Fibroblast of skin of scalp (primary cell): ENCODE measurements at places on chromosomes 6 and 20.

DNA sequence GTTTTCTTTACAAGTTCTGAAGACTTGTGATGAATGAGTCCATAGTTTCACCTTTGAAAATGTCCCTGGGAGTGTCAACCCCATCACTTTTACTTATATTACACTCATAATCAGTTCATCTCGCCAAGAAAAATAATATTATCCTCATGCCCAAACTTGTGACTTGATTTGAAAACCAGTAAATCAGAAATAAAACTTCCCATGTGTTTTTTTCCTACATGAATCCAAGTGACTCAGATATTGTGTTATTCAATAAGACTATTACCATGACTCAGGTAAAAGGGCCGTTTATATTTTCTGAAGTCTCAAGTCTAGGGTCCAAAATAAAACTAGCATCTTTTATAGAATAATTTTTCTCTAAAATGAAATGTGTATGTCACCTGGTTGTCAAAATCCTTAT lies 15.8 kb upstream of the CYP24A1 start:
- DNase-seq, result no peak

DNA sequence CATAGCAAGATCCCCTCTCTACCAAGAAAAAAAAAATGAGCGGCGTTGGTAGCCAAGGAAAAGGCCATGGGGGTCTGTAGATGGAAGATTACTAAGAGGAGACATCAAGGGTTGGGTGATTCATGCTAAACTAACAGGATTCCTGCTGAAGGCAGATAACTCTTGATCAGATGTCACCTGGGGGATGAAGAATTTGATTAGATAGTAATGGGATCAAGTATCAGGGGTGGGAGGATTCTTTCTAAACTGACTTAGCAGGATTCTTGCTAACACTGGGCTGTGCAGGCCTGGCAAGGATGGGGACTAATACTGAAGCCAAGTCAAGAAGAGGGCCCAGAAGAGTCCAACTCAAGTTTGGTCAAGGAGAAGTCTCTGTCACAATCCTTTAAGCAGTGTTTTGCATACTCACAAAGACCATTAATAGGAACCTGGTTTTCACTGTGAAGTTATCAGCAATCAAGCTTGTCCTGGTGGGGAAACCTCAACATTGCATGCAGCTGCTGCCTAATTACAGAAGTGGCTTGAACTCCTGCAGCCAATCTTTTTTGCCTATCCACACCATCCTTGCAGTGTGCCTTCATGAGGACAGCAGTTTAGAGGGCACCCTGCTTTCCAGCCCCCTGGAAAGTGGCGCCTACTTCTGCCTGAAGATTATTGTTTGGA lies 61.3 kb downstream of the ANKRD6 start:
- DNase-seq, result no peak

GRCh38 chr6:143510991-143511891 lies at the start of gene FUCA2:
Gene FUCA2, minus strand, starts transcription at chr6:143511720. Its CDS starts 86 bp downstream, at chr6:143511634.
- peak; percentile 84 for DNase-seq

DNA sequence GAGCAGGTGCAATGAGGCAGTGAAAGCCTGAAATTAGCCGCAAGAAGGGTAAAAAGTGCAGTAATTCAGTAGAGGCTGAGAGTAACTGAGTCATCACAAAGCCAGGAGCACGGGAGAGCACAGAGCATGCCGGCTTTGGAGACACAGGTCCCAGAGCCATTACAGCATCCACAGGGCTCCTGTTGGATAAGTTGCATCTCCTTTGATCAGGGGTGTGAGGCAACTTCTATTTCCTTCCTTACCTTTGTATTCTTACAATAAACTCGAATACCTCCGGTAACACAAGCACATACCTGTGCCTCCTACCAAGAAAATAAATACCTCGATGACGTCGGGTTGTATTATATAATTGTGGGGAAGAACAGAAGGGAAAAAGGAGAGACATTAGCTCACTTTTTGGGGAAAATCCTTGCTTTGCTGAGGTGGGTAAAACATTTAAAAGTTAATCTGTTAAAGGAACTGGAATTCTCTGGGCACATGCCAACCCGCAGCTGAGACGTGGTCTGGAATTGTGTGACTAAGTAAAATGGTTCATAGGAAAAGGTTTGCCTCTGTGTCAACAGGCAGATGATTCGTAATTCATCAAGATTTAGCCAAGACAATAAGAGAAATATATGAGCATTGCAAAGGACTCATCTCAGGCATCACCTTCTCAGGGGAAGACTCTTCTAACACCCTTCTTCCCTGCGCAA lies 360.7 kb upstream of the ZFP64 start:
- peak; percentile 81 for DNase-seq

GRCh38 chr6:100271202-100271601 lies 193.5 kb downstream of the SIM1 start:
- DNase-seq, result no peak

DNA sequence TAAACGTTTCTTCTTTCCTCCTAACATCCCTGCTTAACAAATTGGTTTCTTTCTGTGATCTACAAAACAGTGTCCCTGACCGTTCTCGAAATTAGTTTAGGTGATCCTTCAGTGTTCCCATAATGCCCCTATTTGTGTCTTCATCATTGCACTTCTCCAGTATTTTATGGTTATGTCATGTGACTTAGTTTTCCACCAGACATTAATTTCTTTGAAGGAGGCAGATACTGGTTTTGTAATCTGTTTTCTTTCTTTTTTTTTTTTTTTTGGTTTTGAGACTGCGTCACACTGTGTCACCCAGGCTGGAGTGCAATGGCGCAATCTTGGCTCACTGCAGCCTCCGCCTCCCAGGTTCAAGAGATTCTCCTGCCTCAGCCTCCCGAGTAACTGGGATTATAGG lies 49.2 kb downstream of the FAM217A start:
- DNase-seq, result no peak

- DNase-seq, result peak; percentile 14
Measured at GRCh38 chr20:23782366-23782983, 31.7 kb upstream of the CST1 start.

- DNase-seq, result no peak
Measured at GRCh38 chr20:2874456-2874855, 1.2 kb downstream of the PTPRA start.

DNA sequence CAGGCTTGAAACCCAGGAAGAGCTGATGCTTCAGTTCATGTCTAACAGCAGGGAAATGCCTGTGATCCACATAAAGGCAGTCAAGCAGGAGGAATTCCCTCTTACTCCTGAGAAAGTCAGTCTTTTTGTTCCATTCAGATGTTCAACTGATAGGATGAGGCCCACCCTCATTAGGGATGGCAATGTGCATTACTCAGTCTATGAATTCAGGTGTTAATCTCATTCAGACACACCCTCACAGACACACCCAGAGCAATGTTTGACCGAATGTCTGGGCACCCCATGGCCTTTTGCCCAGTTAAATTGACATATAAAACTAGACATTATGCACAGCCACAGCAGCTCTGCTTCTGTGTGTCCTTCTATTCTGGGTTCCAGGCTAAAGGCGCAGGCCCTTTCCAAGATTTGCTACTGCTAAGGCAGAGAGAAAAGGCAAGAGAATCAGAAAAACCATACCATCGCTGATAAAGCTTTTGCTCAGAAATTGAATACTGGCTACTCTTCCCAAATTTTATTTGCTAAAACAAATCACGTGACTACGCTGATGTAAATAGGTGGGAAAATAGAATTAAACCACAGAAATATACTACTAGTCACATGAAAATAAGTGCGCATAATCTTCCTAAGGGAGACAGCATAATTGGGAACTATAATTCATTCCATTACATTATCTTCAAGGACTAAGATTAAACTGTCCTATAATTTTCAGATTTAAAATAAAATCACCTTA lies 625.0 kb upstream of the MAN1A1 start:
- no peak for DNase-seq

- no peak for DNase-seq
Measured at GRCh38 chr20:4192378-4193068, 177.2 kb upstream of the RNF24 start.

- DNase-seq, result peak; percentile 29
Measured at GRCh38 chr6:57102976-57103375, 13.0 kb downstream of the ZNF451 start.

GRCh38 chr20:57374931-57375651 lies 16.1 kb upstream of the RBM38 start:
- no peak for DNase-seq

DNA sequence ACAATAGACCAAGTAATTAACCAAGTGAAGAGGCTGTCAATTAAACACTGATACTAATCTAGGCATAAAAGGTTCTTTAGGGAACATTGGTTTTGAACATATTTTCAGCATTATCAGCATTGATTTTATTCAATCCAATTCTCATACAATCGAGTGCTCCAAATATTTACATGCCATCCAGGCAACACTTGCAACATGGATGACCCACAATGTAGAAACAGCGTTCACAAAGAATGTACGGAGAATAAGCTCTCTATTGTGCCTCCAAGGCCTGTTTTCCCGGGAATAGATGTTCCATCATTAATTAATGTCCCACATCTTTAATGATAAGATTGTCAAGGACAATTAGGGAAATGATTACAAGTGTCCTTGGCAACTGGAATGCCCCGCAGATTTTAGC lies 117.4 kb downstream of the RFX6 start:
- no peak for DNase-seq

GRCh38 chr20:36086767-36087166 lies 67.8 kb upstream of the EPB41L1 start:
- DNase-seq, result no peak

DNA sequence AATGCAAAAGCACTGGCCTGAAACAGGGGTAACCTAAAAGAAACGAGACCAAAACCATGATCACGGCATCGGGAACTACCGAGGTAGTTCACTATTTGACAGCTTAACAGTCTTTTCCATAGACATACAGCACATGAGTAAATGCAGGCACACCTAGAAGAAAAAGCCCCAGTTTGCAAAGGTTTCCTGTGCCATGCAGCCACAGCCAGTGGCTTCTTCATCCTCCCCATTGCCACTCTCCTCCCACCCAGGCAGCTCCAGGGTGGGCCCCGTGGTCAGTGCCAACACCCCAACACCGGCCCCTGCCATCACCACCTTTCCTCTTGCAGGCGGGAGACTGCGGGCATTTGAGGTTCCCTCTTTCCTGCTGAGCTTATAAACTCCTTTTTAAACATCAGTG lies 115.4 kb downstream of the SLC23A2 start:
- DNase-seq, result no peak

DNA sequence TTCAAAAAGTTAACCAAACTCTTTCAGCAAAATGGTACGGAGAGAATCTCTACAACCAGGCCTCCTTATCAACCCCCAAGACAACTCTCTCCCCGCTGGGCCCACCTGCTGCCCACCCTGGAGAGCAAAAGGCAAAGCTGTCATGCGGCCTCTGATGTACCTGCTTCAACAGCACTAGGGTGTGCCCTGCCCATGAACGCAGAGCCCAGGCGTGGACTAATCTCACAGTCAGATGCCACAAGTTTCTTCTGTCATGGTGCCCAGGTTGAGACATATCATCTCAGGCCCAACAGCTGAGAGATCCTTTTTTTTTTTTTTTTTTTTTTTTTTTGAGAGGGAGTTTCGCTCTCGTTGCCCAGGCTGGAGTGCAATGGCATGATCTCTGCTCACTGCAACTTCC lies 26.3 kb downstream of the SLC2A4RG start:
- DNase-seq, result no peak

DNA sequence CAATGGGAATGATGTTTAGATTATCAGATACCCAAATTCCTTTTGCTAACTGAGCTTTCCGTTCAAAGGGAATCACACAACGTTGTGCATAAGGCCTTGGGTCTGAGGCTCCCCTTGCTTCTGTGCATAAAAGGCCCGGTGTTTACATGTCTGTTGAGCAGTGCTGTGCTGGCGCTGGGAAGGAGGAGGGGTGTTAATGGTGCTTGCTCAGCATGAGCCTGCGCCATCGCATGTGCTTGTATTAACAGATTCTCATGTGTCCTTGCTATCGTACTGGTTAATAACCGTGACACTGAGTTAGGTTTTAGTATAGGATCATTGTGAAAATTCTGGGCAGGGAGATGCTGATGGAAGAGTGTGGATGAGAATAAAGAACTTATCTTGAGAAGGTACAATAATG lies 62.3 kb upstream of the TRAF3IP2 start:
- DNase-seq, result no peak

DNA sequence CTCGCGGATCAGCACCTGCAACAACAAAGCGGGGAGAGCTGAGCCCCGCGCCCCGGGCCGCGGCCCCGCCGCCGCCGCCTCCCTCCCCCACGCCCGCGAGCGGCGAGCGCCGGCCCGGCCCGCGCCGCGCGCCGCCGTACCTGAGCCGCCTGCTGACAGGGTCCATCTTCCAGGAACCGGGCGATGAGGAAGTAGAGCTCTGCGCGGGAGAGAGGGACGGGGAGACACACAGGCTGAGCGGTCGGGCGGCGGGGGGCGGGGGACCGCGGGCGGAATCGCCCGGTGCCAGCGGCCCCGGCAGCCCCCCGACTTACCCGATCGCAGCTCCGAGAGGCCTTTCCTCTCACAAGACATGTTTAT lies 359 bp downstream of the PHIP start:
- DNase-seq, result no peak

- no peak for DNase-seq
Measured at GRCh38 chr6:30757261-30757904, 13.0 kb upstream of the IER3 start.

GRCh38 chr20:444862-445426 lies 17.4 kb downstream of the TBC1D20 start:
- DNase-seq, result peak; percentile 43

DNA sequence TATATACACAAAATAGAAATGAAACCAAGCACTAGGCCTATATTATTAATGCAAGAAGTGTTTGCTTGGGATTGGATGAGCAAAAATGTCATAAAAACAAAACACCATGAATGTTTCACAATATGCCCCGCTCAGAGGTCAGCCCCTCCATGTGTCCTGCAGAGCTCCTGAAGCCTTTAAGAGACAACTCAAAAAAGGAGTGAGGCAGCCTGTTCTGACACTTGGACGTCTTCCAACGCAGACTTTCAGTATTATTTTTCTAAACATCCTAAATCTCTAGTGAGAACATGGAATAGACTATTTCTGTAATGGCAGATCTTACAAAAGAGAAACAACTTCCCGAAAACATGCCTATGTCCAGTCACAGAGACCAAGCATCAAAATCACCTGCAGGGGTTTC lies 322.6 kb downstream of the PRKN start:
- no peak for DNase-seq

- no peak for DNase-seq
Measured at GRCh38 chr6:157533048-157533871, 152.3 kb downstream of the ZDHHC14 start.

GRCh38 chr20:1085492-1086276 lies 32.7 kb upstream of the PSMF1 start:
- DNase-seq, result no peak

- DNase-seq, result peak; percentile 63
Measured at GRCh38 chr20:5222919-5223634, 93.7 kb downstream of the PROKR2 start.

- DNase-seq, result no peak
Measured at GRCh38 chr6:125574604-125575003, 174.8 kb upstream of the HEY2 start.

GRCh38 chr20:30892541-30893345 lies 364.7 kb upstream of the DEFB115 start:
- DNase-seq, result no peak

GRCh38 chr20:50272030-50272723 lies 81.5 kb downstream of the CEBPB start:
- no peak for DNase-seq
